ENCODE measurements at places on chromosomes 3 and 15.

DNA sequence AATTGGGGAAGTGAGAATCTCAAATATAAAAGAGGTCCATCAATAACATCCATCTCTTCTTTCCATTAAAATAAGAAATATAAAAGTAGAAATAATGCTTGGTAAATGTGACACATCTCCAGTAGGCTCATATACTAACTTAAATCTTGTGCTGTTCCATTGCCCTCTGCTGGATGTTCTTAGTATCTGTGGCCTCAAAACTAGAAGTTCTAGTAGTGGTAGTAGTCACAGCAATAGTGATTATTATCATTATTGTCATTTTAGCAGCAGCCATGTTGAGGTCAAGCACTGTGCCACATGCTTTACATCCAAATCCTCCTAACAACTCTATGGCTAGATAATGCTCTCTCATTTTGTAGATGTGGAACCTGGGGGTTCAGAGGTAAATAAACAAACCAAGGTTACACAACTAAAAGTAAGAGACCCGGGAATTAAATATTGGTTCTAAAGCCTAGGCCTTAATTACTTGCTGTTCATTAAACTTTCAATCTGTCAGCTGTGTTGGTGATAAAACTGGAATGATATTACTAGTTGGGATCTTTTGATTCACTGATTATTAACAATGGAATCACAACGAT is 20.2 kb upstream of the BTLA start:
- DNase-seq, result peak; percentile 89

GRCh38 chr3:145752576-145752975 is 408.4 kb downstream of the PLOD2 start:
- DNase-seq, result no peak

- peak; percentile 64 for DNase-seq
Measured at GRCh38 chr3:38268087-38268486, 2.5 kb downstream of the SLC22A13 start.

GRCh38 chr3:25775936-25776335 is 7.3 kb downstream of the NGLY1 start:
- no peak for DNase-seq

DNA sequence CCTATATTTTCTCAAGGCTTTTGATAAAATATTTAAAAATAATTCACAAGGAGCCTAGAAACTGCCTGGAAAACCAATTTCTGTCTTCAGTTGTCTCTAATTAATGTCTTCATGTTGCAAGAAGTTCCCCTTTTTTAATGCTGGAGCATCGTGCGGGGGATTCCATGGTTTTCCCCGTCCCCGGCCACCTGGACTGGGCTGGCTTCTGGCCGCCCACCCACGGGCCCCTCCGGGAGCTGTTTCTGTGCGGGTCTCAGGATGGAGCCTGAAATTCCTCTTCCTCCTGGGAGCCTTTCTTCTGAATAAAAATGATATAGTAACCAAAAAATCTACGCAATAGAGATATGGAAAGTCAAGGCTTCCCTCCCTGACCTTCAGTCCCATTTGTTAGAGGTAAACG is 8.1 kb upstream of the LRRK1 start:
- no peak for DNase-seq

GRCh38 chr3:45690336-45691035 is 1.3 kb downstream of the SACM1L start:
- DNase-seq, result peak; percentile 25

GRCh38 chr3:172752651-172753050 is 2.1 kb downstream of the ECT2 start:
- no peak for DNase-seq

GRCh38 chr15:51088585-51088984 is 6.1 kb downstream of the TNFAIP8L3 start:
- no peak for DNase-seq

DNA sequence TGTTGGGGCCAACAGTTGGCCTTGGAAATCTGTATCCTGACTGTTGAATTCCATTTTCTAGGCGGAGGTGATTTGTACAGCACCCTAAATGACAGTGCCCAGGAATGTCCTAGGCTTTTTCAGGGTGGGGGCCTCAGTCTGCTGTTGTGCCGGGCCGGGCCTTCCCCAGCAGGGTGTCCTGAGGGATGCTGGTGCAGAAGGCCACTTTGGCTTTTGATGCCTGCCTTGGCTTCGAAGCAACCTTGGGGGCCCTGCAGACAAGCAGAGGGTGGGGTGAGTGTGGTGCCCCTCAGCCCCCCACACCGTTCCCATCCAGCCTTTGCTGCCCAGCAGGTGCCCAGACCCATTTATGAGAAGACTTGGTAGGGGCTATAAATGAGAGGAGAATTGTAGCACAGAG is 33.0 kb downstream of the SYNM start:
- no peak for DNase-seq

DNA sequence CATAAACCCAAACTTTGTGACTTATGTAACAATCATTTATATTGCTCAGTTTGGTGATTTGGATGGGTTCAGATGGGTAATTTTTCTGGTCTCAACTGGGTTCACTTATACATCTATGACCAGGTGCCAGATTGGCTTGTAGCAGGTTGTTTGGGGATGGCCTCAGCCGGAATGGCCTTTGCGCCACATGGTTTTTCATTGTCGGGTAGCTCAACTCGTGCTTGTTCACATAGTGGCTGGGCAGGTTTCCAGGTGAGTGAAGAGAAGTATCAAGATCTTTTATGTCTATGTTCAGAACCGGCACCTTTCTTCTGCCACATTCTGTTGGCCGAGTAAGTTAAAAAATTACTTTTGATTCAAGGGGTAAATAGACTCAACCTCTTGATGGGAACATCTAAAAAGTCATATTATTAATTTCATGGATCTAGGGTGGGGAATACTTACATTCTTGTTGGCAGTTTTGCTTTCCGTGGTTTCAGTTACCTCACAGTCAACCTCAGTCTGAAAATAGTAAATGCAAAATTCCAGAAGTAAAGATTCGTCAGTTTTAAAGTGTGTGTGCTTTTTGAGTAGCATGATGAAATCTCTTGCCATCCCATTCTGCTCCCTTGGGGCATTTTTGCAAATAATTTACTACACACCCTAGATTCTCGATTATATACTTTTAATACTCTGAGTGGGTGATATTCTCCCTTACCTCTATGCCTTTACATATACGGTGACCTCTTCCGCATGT is 745.7 kb upstream of the CCDC54 start:
- DNase-seq, result no peak

GRCh38 chr15:64013179-64014062 is 32.9 kb downstream of the DAPK2 start:
- no peak for DNase-seq

DNA sequence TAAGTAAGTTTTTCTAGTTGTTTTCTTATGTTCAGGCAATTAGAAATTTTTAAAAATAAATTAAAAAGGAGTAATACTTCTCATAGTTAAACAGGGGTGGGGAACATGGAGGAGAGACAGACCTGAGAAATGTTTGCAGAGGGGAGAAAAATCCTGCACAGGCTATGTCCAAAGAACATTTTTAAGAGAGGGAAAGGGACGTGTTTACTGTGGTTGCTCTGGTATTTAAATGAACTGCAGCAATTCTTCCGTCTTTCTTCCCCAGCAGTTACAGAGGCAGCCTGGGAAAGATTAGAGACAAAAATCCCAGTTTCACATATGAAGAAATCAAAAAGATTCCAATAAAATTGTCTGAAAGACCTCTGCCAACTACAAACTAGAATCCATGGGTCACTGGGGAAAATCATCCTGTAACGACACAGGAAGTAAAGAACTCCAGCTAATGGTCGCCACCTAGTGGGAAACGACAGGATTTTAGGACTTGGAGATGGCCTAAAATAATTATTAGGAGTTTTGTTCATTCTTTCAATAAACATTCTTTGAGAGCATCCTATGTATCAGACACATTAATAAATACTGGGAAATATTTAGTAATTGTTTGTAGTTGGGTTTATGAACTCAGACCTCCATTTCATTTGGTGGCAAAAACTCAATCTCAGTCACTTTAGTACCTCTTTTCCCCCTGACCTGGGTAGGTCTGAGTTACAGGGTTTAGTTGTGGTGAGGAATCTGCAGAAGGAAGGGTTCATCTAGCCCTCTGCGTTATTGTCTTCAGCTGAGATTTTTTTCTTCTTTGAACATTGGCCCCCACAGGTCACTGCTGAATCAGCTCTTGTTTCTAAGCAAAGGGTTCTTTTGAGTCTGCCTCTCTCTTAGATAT is 69.9 kb upstream of the GOLIM4 start:
- peak; percentile 80 for DNase-seq

DNA sequence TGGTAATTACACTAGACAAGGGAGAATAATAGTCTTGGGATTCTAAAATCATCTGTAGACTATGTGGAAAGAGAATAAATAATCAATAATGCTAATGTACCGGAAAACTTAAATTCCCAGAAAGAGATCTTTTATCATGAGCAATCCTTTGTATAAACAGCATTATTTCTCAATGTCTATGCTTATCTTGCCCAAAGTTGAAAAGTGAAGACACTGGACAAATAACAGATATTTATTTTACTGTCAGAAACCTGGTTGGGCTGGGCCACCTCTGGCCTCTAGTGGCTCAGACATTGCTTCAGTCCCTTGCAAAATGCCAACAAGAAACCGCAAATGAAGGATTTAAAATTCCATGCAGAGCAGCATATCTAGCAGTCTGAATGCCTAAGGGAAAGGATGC is 409.9 kb downstream of the FHIT start:
- no peak for DNase-seq
